Central memory CD4-positive, alpha-beta T cell (primary cell): ENCODE measurements at places on chromosomes 1 and 21.

GRCh38 chr1:91121366-91121765, 99.5 kb upstream of the ZNF644 start:
- DNase-seq: no peak

GRCh38 chr1:26787381-26787705, 407 bp upstream of the PIGV start:
- peak; percentile 79 for DNase-seq

- DNase-seq: no peak
Observed at GRCh38 chr1:119910618-119911017, 14.3 kb upstream of the ADAM30 start.

DNA sequence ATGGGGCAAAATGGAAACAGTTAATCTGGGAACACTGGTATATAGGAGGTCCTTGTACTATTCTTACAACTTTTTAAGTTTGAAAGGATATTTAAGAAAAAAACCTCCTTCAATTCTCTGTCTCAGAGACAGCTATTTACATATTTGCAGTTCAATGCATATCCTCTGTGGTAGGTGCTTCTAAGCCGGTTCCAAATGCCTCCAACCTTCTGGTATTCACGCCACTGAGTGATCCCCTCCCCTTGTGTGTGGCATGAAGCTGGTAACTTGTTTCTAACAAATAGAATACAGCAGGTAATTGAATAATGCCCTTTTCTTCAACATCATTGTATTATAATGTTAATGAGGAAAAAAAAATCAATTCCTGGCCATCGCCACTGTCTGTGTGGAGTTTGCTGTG, 91.2 kb downstream of the PROX1 start:
- DNase-seq: no peak

- no peak for DNase-seq
Observed at GRCh38 chr21:18840239-18840638, 436.7 kb upstream of the TMPRSS15 start.

- DNase-seq: no peak
Observed at GRCh38 chr1:222043444-222044292, 301.8 kb upstream of the DUSP10 start.

- DNase-seq: no peak
Observed at GRCh38 chr21:34904526-34905217, 144.4 kb downstream of the RUNX1 start.
